ENCODE measurements at places on chromosomes 3 and 15. TPM values are rescaled to one million over a fixed set of nuclear protein-coding genes. Genes with fewer than 3 reads are reported as not detected.

The OSBPL10 gene
- total RNA-seq = 40.6 TPM

The GPR149 gene
- 0.41 TPM for total RNA-seq

The PTPRG gene
- 78.2 TPM for total RNA-seq

The RSRC1 gene
- 62.7 TPM for total RNA-seq

The GASK1A gene
- total RNA-seq = 11.2 TPM

The CATSPER2 gene
- total RNA-seq = 0.51 TPM

The FAM98B gene
- 16.0 TPM for total RNA-seq

The CKMT1A gene
- total RNA-seq = 0.31 TPM

The CCDC39 gene
- total RNA-seq = 0.10 TPM

The CIDEC gene
- total RNA-seq = not detected

The SPTBN5 gene
- 2.2 TPM for total RNA-seq

The LIPC gene
- 1.0 TPM for total RNA-seq

The ASB14 gene
- total RNA-seq = 3.4 TPM

The CCR8 gene
- total RNA-seq = 1.1 TPM

The VWA5B2 gene
- total RNA-seq = not detected
